CD4-positive, alpha-beta T cell treated with Interleukin-10 for 1 hour (primary cell): ENCODE measurements at places on chromosomes 1 and 21.

DNA sequence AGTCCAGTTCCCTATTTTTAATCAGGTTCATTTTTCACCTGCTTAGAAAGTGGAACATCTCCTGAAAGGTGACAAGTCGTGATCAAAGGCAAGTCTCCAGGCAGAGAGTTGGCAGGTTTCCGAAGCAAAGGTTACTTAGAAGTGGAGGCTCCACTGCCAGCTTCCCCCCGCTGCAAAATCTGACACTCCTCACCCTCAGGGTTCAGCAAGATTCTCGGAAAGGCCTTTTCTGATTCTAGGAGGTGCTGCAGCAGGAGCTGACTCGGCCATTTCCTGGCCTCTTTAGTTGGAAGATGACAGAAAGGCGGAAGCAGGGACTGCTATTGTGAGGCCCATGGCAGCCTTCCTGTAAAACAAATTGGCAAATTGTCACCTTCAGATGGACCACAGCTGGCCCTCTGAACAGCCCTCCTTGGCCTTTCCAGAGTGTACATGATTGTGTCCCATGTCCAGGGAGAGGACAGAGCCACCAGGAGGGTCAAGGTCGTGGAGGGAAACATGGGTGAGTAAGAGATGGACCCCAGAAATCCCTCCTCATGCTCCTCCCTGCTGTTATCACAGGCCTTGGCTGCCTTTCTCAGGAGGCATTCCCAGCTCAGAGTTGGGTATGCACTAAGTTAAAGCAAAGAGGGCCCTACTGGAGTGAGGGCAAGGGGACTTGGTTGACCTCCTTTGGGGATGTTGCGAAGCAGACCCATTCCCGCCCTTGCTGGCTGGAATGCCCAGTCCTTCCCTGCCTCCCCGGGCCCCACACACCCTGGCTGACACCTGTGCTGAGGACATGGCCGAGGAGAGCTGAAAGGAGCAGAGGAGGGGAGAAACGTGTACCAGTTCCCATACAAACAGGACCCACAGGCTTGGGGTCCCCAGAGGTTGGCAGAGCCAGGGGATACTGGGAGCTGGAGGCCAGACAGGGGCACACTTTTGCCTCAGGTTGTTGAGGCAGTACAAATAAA is 115.5 kb upstream of the IRF2BP2 start:
- peak; percentile 70 for DNase-seq

- no peak for DNase-seq
These were observed 12.8 kb upstream of the KAZN start for GRCh38 chr1:14585728-14586127.

DNA sequence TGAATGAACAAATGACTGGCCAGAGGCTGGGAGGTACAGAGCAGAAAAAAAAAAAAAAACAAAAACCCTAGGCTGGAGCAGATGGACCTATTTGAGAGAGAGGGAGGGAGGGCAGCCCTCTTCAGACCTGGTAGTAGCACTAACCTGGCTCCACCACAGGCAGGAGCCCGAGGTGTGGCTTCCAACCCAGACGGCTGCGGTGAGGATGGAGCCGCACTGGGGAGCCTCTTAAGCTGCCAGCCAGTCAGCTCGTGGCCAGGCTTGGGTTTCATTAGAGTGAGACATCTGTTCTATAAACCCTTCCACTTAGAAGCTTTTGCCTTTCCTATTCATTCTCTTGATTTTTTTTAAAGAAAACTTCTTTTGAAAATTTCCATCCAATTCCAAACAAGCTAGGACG is 16.8 kb downstream of the LGR6 start:
- no peak for DNase-seq

DNA sequence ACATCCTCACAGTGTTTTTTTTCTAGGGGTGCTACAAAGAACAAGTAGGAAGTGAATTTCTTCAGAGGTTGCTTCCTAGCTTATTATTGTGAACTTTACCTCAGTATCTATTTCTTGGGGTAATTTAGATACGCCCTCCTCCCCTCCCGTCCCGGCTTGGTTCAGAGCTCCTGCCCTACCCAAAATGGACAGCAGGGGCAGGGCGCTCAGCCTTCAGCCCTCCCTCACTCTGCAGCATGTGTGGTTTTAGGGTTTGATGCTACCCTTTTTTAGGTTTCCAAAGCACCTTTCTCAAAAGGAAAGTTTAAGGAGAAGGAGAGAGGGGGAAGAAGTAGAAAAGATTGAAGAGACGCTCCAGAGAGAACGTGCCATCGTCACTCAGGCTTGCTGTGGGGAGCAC is 16.9 kb upstream of the POGK start:
- no peak for DNase-seq

DNA sequence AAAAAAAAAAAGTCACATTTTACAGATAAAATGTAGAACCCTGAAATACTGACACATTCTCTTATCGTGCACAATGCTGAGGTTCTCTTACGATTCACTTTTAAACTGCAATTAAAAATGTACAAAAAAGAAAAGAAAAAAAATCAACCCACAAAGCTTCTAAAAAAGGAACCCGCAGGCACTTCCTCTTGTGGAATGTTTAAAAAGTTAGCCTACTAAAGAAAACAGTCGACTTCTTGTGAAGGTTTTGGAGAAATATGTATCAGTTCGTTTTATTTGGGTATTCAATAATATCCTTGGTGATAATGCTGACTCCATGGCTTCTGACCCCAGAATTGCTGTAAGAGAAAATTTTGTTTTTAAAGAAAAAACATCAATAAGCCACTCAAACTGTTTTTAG is 10.2 kb downstream of the HNRNPU start:
- no peak for DNase-seq

- no peak for DNase-seq
These were observed 103.2 kb upstream of the KRTAP19-8 start for GRCh38 chr21:31141389-31142000.

DNA sequence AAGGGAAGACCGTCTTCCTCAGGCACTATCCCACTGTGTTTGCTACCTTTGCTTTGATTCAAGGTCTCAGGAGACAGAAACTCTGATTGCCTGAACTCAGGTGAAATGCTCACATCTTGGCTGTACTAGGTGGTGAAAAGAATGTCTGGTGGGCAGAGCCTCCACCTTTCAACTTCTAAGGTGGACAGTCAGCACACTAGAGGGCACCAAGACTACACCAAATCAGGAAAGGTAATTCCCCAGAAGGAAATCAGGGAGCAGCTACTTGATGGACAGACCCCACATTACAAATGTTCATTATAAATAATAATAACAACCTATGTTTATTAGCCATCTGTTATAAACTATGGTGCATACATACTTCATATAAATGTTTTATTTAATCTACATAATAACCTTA is 220.9 kb downstream of the ATG4C start:
- no peak for DNase-seq

GRCh38 chr21:33831962-33832659 is 83.5 kb downstream of the ATP5PO start:
- no peak for DNase-seq

GRCh38 chr1:35577071-35577998 is 4.2 kb downstream of the TFAP2E start:
- peak; percentile 68 for DNase-seq
